ENCODE measurements at places on chromosomes 5 and 9.
A peak's percentile ranks its signal among the peaks of the same experiment; 100 is the strongest.

GRCh38 chr9:89342948-89343347 lies 24.6 kb downstream of the SECISBP2 start:
- no peak for DNase-seq

- no peak for DNase-seq
These were observed 58.0 kb upstream of the PTPN3 start for GRCh38 chr9:109556061-109556460.

DNA sequence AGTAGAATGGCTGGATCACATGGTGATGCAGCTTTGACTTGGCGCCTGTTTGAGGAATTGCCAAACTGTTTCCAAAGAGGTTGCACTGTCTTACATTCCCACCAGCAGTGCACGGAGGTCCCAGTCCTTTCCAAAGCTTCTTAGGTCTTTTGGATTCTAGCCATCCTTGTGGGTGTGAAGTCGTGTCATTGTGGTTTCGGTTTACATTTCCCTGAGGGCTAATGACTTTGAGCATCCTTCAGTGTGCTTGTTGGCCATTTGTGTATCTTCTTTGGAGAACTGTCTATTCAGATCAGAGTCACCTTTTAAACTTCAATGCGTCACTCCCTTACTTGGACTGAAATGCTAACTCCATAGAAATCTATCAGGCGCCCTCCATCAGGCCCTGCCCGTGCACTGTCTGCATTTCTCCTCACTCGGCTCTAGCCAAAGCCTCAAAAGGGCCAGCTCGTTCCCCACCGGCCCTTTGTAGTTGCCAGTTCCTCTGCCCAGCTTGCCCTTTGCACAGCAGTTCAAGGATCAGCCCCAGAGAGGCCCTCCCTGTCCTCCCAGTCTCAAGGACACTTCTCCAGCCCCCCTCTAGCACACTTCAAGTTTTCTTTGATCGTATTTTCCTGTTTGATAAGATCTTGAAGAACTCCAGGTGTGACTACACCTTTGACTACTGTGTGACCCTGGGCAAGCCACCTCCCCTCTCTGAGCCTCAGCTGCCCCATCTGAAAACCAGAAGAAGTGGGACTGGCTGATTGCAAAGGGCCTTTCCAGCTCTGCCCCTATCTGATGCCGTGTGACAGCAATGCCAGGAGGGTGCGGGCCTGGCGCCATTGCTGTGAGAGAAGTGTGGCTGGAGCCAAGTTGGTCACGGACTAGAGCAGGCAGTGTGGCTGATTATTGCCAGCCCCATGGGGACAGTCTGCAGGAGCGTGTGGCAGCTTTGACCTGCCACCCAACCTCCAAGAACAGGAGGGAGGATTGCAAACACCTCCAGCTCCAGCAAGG lies 5.6 kb downstream of the HRH2 start:
- DNase-seq, result no peak

DNA sequence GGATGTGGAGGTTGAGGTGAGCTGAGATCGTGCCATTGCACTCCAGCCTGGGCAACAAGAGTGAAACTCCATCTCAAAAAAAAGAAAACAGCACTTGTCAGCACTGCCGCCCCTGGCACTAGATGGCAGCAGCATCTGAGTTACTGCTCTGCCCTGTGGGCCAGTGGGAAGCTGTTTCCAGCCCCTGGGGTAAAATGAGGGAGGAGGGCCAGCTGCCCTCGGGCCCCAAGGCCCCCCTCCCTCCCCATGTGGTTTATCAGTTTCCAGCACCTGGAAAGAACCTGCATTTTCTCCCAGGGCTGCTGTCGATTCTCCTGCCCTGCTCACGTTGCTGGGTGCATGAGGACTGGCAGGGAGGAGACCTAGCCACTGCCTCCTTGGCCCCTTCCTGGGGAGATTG lies 13.2 kb upstream of the CEL start:
- DNase-seq, result no peak

DNA sequence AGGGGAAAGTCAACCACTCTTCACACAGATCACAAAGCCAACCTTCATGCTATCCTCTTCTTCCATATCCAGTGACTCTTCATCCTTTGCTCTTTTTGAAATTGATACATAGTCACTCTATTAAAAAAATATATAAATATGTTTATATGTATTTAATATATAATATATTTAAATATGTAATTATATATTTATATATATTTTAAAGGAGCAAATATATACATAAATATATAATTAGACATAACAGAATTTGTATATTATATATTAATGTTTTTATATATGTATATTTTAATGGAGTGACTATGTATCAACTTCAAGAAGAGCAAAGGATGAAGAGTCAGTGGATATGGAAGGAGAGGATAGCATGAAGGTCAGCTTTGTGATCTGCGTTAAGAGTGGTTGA lies 374.9 kb downstream of the CDH9 start:
- DNase-seq, result no peak

DNA sequence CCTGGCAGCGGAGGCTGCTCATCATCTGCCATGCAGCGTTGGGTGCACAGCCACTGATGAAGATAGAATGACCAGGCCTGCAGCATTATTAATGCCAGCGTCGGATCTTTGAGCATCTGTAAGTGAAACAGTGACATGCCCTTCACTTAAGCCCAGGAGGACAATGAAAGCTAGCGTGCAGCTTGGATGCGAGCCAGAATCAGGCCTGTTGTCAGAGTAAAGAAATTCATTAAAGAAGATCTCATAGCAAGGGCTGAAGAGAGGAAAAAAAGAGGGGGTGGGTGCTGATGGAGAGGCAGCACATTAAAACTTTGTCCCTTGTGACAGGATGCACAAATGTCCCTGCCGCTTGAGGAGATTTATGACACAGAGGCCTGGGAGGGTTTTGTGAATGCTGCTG lies 186.1 kb upstream of the MAST4 start:
- DNase-seq, result peak; percentile 13

- DNase-seq, result no peak
These were observed 4.7 kb upstream of the FRMPD1 start for GRCh38 chr9:37645903-37646506.

DNA sequence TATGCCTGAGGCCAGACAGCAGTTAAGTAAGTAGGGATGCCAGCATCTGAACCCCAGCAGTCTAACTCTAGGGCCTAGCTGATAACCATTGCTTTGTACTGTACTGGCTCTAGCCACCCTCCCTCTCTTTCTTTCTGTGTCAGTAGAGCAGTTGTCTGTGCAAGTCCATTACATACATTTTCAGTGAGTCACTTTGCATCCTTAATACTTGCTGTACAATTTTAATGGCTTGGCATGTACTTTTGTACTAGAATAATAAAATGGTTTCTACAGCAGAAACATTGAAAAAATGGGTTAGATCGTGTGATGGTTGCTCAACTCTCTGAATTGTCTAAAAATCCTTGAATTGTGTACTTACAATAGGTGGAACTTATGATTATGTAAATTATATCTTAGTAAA lies 1.5 kb upstream of the TTC39B start:
- no peak for DNase-seq

GRCh38 chr9:34513567-34514214 lies 9.1 kb downstream of the ENHO start:
- DNase-seq, result no peak

GRCh38 chr5:11491404-11492075 lies 412.7 kb downstream of the CTNND2 start:
- no peak for DNase-seq

- no peak for DNase-seq
These were observed 112.2 kb downstream of the FOXD1 start for GRCh38 chr5:73336366-73336765.

DNA sequence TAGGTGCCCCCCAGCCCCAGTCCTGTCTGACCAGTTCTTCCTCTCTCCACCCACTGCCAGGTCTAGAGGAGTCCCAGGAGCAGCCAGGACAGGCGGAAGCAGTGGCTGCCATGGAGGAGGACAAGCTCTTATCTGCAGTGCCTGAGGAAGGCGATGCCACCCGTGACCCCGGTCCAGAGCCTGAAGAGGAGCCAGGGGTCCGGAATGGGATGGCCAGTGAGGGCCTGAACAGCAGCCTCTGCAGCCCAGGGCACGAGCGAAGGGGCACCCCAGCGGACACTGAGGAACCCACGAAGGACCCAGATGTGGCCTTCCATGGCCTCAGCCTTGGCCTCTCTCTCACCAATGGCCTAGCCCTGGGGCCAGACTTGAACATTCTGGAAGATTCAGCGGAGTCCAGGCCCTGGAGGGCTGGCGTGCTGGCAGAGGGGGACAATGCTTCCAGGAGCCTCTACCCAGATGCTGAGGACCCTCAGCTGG lies 13.8 kb downstream of the PSD2 start:
- no peak for DNase-seq

- DNase-seq, result peak; percentile 82
These were observed 37.0 kb downstream of the ALG2 start for GRCh38 chr9:99184475-99185347.

DNA sequence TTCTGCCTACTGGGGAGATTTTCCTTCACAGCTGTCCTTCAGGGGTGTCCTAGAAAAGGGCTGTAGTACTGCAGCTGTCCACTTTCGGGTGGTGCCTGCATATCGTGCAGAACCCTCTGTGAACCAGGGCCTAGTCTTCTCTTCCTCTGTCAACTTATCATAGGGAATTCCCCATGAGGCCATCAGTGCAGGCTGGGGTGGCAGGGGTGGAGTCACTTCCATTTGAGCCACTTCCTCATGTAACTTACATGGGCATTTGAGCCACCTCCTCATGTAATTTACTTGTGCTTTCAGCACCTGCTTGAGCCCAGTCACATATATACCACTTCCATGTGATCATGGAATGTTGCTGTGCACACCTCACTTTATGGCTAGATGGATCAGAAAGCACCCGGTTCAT lies 742.0 kb upstream of the RGMB start:
- no peak for DNase-seq

GRCh38 chr5:131081374-131081773 lies 83.7 kb downstream of the HINT1 start:
- DNase-seq, result no peak

DNA sequence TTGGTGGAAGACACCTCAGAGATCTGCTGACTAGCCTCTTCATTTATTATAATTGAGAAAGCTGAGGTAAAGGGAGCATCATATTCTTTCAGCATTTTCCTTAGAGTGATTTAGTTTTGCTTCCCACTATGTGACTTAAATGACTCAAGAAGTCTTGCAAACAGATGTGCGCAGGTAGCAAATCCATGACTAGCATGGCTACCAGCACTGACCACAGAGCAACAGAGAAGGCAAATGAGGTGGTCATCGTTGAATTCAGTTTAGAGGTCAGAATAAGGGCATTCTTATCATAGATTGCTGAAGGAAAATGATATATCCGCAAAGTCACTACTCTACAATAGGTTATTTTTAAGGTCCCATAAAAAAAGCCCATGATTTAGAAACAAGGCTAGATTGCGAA lies 162.2 kb downstream of the PIK3R1 start:
- DNase-seq, result no peak

DNA sequence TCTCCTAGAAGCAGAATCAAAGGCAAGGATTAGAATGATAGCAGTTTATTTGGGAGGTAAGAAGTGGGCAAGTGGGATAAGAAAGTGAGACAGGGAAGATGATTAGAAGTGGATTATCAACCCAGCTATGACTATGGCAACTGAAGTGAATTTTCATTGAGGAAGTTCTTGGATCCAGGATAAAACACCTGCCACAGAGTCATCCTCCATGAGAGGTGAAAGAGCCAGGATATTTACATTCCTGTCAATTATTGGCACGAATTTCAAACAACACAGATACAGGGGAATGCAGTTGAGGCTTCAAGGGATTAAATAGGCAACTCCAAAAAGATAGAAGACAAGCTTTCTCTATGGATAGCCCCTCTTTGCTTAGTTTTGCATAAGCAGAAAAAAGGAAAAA lies 31.8 kb upstream of the ZNF366 start:
- no peak for DNase-seq

DNA sequence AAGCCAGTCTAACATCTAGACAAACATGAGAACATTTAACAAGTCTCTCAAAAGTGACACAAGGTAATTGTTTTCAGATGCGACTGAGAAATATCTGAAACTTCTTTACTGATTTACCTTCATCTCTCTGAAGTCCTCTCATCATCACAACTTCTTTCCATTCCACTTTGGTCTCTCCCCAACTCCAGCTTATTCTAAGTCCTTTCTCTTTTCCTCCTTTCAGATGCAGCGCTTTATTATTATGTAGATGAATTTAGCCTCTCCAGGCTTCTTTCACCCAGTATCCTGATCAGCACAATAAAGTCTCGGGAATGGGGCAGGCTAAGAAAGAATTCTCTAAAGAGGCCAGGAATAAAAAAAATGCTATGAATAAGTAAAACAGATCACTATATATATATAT lies 128.0 kb downstream of the KCTD16 start:
- no peak for DNase-seq

GRCh38 chr9:2907411-2907810 lies 63.5 kb upstream of the PUM3 start:
- no peak for DNase-seq

DNA sequence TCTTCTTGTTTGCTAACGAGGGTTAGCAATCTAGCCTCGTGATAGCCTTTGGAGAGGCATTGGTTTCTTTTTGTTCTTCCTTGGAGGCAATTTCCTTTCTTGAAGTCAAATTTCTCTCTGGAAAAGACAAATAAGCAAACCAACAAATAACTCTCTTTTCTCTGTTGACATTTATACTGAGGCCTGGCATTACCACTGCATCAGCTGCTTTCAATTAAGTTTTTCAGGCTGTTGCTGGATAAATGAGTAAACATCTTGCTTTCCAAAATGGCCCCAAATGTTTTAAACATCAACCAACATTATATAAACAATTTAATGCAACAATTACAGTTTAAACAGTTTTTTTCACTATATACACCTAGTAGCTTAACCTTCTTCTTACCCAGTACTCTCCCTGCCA lies 264.4 kb downstream of the HTR1A start:
- DNase-seq, result peak; percentile 27

DNA sequence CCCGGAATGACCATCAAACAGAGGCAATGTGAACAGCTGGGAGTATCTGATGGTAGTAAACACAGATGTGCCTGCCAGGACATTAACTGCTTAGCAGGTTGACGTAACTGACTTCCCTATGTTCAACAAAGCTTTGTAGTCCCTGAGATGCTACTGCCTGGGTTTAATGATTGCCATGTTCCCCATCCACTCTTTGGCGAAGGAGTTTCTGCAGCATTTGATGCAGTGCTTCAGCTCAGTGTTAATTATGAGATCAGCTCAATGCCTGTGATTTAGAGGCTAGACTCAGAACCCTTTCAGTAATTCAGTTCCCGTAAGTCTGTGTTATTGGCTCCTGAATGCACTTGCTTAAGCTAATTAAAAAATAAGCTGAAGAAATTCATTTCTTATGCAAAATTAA lies 547.3 kb upstream of the ZNF608 start:
- no peak for DNase-seq
